Jurkat, Clone E6-1 (cell line): ENCODE measurements at places on chromosomes 2 and 18.

DNA sequence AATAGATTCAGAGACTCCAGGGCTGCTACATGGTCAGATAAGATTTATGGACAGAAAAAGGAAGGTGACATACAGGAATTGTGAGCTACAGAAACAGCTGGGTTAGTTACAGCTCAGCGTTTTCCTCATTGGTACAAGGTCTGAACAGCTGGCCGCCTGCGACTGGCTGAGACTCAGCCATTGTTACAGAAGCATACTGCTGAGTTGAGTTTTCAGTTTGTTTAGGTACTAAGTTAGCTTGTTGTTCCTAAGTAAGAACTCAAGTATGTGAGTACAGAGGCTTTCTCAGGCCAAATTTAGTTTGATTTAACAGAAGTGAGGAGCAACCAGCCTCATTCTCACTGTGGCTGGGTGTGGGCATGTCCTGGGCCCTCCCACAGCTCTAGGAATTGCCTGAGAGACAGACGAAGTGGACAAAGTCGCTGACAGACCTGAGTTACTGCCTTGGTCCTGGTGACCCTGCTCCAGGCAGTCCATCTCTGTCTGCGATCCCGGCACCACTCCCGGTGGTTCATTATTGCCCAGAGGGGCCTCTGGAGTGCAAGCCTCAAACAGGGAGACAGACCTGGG is 27.8 kb upstream of the RHOB start:
- DNase-seq = no peak

DNA sequence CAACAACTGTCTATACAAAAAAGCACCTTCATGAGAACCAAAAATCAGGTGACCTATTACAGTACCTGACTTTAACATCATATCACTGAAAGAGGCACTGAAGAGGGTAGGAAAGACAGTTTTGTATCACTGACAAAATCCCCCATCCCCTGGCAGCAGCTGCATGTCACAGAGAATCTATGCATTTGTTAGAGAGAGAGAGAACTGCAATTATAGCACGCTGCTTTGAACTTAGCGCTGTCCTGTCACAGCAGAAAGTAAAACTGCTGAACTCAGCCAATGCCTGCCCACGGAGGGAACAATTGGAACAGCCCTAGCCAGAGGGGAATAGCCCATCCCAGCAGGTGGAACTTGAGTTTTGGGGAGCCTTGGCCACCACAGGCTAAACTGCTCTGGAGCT is 75.1 kb upstream of the NOL4 start:
- DNase-seq = no peak

GRCh38 chr2:46963941-46964673 is 48.5 kb upstream of the MCFD2 start:
- DNase-seq = no peak

GRCh38 chr2:121266543-121267106 is 18.4 kb downstream of the TFCP2L1 start:
- no peak for DNase-seq

- DNase-seq = no peak
Measured at GRCh38 chr18:44712025-44712424, 31.3 kb downstream of the SETBP1 start.

DNA sequence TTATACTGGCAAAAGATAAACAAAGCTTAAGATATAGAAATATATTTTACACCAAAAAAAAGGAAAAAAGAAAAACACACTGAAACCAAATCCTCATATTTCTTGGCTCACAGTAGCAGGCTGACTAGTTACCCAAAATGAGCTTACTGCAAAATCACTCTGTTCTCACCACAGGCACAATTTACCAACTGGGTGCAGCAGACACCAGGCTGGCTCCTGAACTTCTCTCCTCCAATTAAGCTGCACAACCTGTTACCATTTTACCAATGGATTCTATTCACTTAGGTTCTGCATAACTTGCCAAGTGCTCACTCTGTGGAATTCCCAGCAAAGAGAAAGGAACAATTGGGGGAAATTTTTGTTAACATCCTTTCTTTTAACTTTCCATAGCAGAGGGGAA is 679.3 kb downstream of the ZEB2 start:
- no peak for DNase-seq

GRCh38 chr18:78514910-78515670 is 464.5 kb upstream of the SALL3 start:
- no peak for DNase-seq

GRCh38 chr2:165110394-165110793 is 93.5 kb downstream of the SCN3A start:
- no peak for DNase-seq

DNA sequence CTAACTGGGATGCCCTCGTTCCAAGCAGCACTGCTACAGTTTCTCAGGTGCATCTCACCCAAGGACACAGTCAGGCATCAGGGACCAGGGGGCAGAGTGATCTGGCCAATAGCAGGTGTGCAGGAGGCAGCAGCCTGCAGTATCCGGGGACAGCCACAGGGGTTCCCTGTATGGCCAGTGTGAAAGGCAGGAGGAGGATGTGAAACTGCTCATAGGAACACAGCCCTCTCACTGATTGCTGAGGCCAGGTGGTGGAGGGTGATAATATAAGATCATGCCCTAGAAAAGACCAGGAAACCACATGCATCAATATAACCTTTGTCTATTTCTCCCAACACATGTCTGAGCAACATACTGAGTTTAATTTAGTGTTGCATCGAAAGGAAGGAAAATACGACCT is 112.7 kb upstream of the TACR1 start:
- DNase-seq = peak; percentile 22
